ENCODE measurements at places on chromosomes 6 and 20.

- peak; percentile 7 for DNase-seq
These were observed 351.0 kb downstream of the BCKDHB start for GRCh38 chr6:80457439-80457933.

GRCh38 chr6:15994814-15995459 lies 133.9 kb upstream of the MYLIP start:
- DNase-seq, result peak; percentile 82

GRCh38 chr20:64110411-64111068 lies 3.2 kb upstream of the NPBWR2 start:
- DNase-seq, result no peak

- DNase-seq, result no peak
These were observed 132.7 kb upstream of the MAP3K4 start for GRCh38 chr6:160858886-160859285.

GRCh38 chr6:14983599-14984518 lies 262.0 kb upstream of the JARID2 start:
- DNase-seq, result no peak

DNA sequence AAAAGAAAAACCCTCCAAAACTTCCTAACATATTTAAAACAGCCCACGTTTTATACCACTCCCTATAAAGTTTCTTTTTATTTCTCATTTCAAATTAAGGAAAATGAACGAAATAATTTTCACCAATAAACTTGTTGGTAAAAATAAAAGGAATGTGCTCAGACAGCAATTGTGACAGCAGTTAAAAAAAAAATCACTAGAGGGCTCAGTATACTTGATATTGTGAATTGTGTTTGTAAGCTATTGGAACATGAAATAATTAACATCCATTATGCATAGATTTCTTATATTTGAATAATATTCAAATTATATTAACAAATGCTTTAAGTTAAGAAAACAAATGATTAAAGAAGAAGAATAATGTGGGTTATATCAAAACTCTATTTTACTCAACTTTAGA lies 105.5 kb downstream of the ASCC3 start:
- DNase-seq, result no peak
